Effector CD8-positive, alpha-beta T cell (primary cell): ENCODE measurements at places on chromosomes 7 and 10.

GRCh38 chr7:120741371-120742042 lies 116.4 kb downstream of the TSPAN12 start:
- no peak for DNase-seq

DNA sequence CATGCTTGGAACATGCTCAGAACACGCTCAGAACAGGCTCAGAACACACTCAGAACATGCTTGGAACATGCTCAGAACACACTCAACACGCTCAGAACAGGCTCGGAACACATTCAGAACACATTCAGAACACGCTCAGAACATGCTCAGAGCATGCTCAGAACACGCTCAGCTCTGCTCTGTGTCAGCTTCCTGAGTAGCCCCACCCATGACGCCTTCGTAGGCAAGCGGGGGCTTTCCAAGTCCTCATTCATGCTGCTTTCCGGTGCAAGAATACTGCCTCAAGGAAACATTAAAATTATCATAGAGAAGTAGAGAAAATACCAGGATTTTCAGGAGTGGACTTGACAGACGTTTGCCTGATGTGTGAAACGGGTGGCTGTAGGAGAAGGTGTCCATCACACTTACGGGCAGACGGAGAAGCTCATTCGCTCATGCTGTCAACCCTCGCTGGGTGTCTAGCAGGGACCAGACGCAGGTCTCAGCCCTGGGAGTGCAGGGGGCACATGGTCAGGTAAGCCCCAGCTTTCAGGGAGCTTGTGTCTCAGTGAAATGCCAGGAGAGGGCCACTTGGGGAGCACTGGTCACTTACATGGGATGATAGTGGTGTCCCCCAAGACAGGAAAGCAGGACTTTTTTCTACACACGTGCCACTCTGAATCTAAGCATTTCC lies 24.7 kb downstream of the EN2 start:
- DNase-seq: no peak

DNA sequence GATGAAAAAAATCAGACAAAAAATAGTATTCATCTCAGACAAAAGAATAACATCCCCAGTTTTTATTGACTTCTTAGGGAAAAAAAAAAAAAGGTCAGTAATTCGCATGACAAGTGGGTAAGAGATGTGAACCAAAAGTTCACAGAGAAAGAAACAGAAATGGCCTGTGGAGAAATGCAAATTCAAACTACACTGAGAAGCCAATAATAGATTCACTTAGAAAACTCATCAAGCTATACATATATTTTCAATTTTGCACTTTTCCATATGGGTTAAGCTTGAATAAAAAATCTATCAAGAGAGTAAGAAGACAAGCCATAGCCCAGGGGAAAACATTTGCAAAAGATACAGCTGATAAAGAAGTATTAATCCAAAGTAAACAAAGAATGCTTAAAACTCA lies 28.0 kb downstream of the HERC4 start:
- no peak for DNase-seq

GRCh38 chr10:47456079-47456785 lies 27.7 kb downstream of the ANXA8 start:
- DNase-seq: no peak

DNA sequence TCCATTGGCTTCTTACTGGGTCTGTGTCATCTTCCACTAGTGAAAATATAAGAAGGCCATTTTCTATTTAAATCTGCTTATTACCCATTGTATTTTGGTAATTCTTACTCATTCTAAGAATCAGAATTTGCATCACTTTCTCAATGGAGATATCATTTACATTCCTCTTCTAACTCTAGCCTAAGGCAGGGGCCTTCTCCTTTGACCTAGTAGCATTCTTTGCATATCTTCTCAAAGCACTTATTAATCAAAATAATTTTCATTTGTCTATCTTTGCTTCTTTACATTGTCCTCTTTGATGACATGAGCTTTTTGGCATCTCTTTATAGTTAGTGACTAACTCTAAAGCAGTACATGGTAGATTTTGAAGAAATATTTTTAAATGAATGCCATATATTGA lies 400.9 kb upstream of the SEMA3D start:
- no peak for DNase-seq

DNA sequence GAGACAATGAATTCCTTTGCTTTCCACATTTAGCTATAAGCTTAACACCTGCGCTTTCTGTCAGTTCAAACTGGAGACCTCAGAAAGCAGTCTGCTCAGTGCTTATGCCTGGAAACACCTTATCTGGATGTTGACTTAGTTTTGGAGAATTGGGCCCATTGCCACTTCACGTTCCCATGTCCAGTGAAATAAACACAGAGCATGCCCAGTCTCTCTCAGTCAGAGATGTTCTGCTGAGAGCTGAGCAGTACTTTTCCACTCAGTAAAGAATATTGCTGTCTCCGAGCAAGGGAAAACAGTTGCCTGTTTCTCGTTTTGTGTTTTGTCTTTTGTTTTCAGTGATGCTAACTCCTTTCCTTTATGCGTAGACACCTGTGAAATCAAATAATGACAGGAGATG lies 83.2 kb upstream of the PRR15 start:
- no peak for DNase-seq

DNA sequence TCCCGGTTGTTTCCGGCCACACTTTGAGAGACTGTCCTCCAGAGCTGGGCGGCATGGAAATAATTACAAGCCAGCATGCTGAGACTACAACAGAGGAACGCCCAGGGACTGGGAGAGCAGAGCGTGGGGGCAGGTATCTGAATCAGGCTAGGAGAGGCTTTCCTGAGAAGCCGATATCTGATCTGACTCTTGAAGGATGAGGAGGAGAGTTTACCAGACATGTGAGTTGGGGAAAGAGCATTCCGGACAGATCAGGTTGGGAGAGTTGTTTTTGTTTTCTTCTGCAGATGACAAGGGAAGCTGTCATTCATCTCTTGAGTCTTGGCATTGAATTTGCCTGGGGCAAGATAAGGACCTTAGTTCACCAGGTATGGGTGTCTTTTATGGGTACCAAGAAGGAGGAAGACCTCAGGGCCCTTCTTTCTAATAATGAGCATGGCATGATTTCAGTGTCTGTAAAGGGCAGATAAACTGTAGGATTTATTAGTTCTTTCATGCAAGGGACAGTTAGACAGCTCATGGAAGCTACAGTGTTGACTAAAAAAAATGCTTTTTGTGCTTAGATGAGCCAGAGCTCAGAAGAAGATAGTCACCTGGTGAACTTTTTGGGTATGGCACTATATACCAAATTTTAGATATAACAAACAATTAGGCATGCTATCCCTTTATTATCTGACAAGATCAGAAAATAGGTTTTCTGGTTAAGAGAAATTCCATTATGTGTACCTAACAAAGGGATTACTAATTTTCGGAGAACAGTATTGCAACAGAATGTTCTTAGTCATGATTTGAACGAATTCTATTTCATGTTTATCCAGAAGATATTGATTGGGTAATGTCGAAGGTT lies 36.2 kb downstream of the WBP1L start:
- no peak for DNase-seq

- DNase-seq: no peak
Measured at GRCh38 chr7:137329411-137329810, 14.1 kb downstream of the PTN start.

DNA sequence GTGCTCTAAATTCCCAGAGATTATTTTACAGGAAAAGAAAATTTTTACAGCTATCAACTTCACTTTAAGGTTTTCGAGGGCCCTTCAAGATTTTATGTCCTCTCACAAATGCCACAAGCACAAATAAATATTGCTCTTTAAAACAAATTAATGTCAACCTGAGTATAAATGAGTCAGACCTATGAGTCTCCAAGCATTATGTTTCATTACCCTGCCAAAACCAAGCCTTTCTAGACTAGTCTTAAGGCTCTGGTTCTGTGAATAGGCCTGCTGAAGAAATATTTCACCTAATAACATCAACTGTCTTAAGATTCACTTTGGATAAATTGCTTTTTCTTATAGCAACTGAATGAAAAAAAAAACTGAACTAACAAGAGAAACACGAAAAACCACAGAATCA lies 153.0 kb downstream of the PDE1C start:
- DNase-seq: no peak

- DNase-seq: no peak
Measured at GRCh38 chr10:123808286-123808685, 83.3 kb downstream of the CPXM2 start.

DNA sequence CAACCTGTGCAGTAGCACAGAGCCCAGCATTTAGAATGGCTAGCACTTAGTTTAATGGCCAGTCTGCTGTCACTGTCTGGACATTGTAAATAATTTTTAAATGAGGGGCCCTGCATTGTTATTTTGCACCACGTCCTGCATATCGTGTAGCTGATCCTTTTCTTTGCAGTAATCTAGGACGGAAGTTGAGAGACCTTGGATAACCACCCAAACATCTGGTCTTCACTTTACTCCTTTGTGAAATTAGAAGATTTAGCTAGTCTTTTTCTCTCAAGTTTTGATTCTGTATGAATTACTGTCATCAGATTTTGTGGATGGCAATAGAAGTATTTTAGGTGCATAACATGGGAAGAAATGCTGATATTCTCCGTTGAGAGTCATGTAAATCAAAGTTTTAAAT lies 1.9 kb downstream of the MIOS start:
- no peak for DNase-seq

- no peak for DNase-seq
Measured at GRCh38 chr10:94240491-94240890, 122.2 kb downstream of the NOC3L start.

- peak; percentile 1 for DNase-seq
Measured at GRCh38 chr7:94510582-94511496, 1.2 kb downstream of the CASD1 start.

DNA sequence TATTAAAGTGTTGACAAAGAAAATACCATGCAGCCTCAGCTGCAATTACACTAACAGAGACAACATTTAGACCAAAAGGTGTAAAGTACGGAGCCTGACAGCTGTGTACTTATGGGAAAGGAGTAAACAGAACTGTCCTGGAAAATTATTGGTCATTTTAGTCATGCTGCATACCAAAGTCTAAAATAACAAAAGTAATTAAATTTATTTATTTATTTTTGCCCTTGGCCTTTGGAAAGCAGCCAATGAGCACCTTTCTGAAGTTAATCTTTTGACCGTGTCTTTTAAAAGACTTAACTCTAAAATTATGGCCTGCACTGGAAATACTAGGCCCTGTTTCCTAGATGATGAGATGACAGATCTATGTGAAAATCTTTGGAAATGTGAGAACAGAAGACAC lies 597.6 kb downstream of the NXPH1 start:
- no peak for DNase-seq

DNA sequence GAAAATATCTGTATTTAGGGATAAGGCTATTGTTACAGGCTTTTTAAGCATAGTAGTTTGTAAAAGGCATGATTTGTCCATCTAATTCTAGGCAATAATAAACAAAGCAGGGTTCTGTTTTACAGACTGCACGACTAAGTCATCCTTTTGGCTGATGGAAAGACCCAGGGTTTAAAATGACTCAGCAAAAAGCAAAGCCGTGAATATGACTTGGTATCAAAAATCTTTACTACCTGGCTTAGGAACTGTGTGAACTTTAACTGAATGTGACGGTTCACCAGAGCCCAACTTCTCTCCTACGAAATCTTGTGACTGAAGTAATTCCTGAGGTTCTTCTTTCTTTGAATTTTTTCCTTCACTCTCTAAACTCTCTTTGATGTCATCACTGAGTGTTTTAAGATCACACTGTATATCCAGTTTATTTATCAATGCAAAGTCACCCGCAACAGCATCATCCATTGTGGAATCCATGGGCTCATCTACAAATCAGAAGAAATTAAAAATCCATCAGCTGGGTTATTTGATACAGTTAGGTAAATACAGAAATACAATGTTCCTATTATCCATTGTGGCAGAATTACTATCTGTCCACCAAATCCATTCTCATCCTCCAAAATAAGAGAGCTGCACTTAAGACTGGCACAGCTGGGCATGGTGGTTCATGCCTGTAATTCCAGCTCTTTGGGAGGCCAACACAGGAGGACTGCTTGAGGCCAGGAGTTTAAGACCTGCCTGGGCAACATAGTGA lies 17.0 kb downstream of the ATE1 start:
- no peak for DNase-seq

DNA sequence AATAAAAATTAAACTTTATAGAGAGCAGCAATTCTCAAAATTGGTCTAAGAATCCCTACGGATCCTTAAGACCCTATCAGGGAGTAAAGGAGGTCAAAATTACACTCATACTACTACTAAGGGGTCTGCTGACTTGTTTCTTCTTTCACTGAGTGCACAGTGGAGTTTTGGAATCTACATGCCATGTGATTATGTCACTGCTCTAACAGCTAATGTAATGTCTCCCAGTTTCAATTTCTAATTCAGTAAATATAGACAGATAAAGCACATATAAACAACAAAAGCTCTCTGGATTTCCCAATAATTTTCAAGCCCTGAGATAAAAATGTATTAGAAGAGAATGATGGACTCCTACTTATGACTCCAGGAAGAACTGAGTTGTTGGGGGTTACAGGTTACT lies 74.6 kb downstream of the WAPL start:
- no peak for DNase-seq

GRCh38 chr10:24938076-24938475 lies 14.3 kb downstream of the PRTFDC1 start:
- no peak for DNase-seq

- no peak for DNase-seq
Measured at GRCh38 chr7:22872096-22872807, 49.6 kb upstream of the TOMM7 start.

DNA sequence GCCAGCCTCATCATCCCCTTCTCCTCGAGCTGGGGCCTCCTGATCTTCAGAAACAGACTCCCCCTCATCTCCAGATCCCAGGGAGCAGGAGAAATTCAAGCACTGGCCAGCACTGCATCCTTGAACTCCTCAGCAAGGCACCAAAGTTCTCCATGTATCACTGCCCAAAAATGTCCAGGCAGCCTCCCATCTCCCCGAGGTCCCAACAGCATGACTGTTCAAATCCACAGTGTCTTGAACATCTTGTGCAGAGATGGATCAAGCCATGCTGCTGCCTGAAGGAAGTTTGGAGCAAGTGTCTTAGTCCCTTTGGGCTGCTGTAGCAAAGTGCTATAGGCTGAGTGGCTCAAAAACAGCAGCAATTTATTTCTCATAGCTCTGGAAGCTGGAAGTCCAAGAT lies 115.5 kb upstream of the GALNT17 start:
- DNase-seq: no peak

GRCh38 chr10:129881641-129882040 lies 82.4 kb downstream of the EBF3 start:
- no peak for DNase-seq

DNA sequence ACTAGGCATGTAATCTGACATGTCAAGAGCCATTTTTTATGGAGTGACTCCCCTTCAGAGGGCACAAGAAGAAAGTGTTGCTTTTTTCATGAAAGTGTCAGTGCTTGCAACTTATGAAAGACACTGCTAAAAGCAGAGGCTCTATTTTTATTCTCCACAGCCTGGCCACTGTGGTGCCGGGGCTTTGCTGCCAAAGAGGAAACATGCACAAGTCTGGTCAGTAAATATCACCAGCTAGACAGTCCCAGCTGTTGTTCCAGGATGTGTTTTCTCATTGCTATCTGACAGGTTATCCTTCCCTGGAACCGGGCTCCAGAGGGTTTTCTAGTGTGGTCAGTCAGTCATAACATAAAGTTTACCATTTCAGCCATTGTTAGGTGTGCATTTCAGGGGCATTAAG lies 180.7 kb upstream of the PITRM1 start:
- no peak for DNase-seq
